Neural crest cell (in vitro differentiated cells): ENCODE measurements at places on chromosomes 2 and 18.

DNA sequence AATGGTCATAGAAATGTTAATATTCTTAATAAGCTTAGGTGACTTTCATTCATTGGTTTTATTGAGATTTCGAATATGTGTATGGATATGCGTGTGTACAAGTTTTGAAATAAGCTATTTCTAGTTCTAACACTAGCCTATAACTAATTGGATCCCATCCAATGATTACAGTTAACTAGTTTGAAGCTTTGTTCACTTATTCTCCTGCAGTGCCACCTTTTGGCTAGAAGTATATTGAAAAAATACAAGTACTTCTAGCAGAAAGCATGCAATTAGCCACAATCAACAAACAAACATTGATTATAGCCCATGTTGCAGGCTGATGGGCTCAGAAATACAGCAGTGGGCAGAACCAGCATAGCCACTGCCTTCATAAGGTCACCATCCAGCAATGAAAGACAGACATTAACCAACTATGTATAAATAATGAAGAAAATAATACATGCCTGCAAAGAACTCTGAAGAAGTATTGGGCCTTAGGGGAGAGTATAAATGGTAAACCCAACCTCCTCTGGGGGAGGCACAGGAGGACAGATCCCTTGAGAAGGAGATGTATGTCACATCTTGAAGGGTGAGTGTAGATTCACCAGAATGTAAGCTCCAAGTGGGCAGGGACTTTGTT, 5.1 kb upstream of the PIEZO2 start:
- no peak for DNase-seq

DNA sequence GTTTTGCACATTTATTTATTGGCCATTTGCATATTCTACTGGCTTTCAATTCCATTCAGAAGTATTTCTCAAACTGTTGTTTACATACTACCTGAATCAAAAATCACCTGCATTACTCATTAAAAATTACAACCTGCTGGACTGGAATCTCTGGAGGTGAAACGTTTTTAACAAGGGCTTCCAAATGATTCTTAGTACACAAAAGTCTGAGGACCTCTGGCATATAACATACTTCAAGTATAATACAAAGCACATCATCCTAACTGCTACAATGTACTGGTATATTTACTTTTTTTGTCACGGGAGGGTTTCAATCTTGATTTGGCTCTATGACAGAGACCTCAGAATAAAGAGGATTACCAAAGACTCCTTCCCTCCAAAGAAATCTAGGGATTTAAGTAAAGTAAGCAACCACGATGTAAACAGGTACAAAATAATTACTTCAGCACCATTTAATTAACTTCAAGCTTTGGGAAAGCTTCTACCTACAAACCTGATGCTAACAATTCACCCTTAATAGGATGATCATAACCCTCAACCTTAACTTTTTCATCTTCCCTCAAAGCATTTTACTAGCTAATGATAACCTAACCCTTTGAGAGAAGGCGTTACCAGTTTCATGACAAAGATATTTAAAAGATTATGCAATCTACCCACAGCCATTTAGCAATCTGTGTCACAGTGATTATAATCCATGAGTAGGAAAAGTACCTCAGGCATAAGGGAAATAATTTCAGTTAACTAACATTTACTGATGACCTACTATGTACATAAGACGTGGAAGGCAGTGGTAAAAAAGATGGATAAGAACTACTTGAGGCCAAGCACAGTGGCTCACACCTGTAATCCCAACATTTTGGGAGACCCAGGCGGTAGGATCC, 24.7 kb downstream of the ATAD2B start:
- DNase-seq: no peak

DNA sequence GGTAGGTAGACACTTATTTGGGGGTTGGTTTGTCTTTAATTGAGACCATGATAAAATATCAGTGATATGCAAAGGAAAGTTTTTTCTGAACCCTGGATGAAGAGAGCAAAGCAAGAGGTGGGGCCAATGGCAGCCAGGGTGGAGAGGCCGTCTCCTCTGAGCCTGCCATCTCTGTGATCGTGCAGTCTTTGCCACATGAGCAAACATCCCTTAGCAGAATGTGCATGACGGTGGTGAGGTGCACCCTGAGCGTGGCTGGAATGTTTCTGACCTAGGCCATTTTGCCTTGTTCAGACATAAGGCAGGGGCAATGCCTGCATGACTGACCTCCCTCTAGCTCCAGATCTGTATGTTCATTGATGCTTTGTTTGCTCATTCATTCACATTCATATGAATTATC, 6.0 kb downstream of the NCK2 start:
- no peak for DNase-seq

DNA sequence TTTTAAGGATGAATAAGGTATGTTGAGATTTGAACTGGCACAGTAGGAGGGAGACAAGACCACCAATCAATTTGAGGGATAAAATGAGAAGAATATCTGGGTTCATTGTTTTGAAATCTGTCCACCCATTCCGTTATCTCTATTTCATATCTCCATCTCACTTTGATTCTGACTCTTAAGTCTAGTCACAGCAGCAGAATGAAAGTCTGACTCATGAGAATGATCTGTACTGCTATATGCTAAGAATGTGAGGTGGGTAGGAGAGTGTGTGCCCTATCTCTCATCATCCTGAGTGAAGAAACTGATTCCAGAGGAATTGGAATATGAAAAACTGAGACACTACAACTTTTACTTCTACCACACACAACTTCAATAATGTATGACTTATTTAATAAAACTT, 1994.5 kb upstream of the PIK3C3 start:
- no peak for DNase-seq

DNA sequence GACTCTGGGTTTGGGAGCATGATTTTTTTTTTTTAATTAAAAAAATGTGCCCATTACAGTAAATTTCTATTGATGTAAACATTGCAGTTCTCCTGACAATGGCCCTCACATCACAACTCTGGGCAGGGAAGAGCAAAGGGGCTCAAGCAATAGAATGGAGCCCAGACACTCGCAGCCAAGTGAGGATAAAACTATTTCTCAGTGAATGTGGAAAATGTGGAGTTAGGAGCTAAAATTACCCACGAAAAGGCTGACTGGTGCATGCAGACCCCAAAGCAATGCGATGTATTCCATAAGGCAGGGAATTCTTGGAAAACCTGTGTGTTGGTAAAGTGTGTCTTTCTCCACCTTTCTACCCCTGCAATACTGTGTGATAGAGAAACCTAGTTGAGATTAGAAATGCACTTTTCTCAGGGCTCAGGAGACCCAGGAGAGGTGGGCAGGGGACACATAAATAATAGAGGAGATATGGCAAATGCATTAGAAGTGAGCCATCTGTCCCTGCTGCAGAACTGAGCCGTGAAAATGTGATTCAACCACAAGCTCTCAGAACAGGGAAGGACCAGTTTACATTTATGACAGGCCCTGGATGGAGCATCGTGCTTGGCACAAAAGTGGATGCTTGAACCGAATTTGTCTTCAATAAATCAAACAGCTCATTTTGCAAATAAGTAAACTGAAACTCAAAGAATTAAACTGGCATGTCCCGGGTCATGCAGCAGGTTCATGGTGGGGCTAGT, 100.1 kb downstream of the MYCN start:
- DNase-seq: no peak

DNA sequence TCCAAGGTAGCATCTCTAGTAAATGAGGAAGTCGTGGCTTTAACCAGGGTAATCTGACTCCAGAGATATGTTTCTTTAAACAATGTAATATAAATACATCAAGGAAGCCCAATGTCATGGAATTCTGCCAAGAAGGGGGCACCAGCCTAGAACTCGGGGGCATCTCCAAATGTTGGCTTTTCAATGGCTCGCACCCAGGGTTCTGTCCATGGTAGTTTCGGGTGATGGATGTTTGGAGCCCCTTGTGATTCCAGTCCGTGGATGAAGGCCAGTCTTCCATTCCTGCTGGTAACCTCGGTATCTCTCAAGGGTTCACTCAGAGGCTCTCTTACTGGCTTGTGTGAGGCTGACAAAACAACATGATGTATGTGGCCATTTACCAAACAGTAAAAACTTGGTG, 91.7 kb upstream of the SPHKAP start:
- no peak for DNase-seq

DNA sequence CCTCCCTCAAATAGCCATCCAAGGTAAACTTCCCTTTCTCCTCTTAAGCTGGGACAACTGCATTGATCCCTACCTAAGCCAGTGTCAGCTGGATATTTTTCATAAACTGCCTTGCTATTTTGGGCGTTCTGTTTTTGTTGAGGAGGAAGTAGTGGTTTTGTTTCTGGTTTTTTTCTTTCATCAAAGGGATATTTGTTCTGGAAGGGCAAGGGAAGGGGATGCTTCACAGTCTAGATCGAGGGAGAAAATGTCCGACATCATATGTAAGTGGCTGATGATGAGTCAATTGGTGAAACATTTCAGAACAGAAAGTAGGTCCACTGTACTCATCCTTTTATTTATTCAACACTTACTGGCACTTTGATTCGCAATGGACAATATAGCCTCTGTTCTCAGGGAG, 31.0 kb downstream of the TANC1 start:
- no peak for DNase-seq

DNA sequence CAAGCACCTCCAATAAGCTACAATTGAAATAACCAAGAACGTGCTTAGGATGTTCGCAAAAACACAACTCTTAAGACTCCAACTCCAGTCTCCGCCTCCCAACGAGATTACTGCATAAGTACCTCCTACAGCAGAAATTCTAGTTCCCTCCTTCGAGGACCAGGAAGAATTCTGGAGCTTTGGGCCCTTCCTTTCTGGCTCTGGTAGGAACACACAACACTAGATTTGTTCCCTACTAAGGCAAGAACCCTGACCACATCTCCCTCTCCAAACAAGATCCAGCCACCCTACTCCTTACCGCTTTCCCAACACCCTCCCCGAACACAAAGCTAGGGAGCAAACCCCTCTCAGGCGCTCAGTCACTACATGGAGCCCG, 721 bp downstream of the ADAM17 start:
- no peak for DNase-seq
